Globus pallidus (tissue), 1 donor: ENCODE measurements at places on chromosomes 7 and 10.

DNA sequence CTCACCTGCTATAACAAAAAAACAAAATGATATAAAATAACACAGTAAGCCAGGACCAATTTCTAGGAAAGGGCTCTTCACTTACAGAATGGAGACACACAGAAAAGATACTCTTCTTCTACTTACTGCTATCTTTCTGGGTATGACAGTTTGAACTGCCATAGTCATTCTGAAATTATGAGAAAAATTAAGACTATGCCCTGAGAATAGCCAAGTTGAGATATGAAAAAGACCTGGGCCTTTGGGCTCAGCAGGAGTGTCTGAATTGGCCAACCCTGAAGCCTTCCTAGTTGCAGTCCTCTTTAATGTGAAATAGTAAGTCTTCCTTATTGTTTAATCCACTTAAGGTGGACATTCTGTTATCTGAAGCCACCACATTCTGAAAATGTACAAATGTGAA, 519.5 kb downstream of the GRID1 start:
- DNase-seq, result no peak

- DNase-seq, result peak; percentile 74
Measured at GRCh38 chr10:97713826-97714400, 383 bp downstream of the MARVELD1 start.

- DNase-seq, result no peak
Measured at GRCh38 chr7:15802425-15802824, 115.9 kb upstream of the MEOX2 start.

- DNase-seq, result peak; percentile 41
Measured at GRCh38 chr7:33050535-33051318, 11.8 kb downstream of the NT5C3A start.

DNA sequence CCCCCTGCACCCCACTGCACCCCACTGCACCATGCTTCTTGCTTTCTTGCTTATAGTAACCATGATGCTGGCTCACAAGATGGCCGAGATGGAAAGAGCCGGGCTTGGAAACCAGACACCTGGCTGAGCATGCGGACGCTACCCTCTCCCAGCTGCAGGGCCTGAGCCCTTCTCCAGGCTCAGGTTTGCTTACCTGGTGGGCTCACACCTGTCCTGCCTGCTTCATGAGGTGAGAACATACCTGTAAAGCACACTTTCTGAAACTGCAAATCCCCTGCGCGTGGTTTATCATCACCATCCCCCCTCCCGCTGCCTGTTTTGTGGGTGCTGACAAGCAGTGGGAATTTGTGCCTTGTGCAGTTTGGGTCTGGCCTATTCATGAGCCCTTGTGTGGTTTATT, 302.7 kb downstream of the GLRX3 start:
- DNase-seq, result no peak

GRCh38 chr7:31373337-31374289, 33.1 kb upstream of the NEUROD6 start:
- DNase-seq, result peak; percentile 33

DNA sequence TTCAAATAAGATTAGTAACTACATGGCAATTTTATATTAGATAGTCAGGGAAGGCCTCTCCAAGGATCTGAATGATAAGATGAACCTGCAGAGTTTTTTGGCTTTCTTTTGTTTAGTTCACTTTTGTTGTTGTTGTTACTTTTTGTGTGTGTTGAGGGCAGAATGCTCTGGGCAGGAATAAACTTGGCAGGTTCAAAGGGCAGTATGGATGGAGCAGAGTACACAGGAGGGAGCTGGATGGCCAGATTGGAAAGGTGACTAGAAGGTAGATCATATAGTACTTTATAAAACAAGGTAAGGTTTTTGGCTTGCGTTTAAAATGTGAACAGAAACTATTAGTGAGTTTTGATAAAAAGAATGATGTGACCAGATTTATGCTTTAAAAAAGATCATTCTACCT, 17.9 kb downstream of the CROT start:
- DNase-seq, result no peak

DNA sequence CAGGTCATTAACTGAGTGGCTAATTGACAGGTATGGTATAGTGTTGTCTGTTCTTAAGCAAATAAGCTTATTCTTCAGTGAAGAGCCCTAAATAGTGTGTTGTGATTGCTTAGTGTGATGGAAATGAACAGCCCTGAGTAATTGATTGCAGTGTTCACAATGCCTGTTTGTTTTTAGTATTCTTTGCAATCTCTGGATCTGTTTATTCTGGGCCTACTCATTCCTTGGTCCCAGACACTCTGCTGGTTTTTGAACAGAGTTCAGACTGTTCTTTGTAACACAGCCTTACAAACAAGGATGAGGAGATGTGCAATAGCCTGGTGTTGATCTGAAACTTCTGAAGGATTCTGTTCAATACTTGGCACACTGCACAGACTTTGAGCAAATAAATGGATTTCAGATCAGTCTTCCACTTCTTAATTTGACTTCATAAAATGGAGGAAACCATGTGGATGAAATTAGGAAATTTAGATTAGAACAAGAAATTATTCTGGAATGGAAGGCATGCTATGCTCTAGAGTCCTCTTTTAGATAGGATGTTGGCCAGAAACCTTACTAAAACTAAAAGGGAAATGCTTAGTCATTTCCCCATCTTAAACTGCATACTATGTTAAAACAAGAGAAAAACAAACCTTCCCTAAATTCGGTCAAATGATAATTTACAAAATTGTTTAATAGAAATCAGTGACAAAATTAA, 444.2 kb upstream of the SEMA3D start:
- peak; percentile 34 for DNase-seq

- DNase-seq, result peak; percentile 52
Measured at GRCh38 chr10:110820321-110820814, 51.4 kb upstream of the PDCD4 start.

DNA sequence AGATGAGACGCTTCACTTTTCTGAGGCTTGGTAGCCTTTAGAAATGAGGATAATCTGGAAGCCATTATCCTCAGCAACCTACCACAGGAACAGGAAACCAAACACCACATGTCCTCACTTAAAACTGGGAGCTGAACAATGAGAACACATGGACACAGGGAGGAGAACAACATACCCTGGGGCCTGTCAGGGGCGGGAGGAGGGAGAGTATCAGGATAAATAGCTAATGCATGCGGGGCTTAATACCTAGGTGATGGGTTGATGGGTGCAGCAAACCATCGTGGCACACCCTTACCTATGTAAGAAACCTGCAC, 48.9 kb downstream of the LRGUK start:
- DNase-seq, result no peak

- peak; percentile 55 for DNase-seq
Measured at GRCh38 chr7:85554236-85555178, 367.7 kb upstream of the SEMA3D start.

DNA sequence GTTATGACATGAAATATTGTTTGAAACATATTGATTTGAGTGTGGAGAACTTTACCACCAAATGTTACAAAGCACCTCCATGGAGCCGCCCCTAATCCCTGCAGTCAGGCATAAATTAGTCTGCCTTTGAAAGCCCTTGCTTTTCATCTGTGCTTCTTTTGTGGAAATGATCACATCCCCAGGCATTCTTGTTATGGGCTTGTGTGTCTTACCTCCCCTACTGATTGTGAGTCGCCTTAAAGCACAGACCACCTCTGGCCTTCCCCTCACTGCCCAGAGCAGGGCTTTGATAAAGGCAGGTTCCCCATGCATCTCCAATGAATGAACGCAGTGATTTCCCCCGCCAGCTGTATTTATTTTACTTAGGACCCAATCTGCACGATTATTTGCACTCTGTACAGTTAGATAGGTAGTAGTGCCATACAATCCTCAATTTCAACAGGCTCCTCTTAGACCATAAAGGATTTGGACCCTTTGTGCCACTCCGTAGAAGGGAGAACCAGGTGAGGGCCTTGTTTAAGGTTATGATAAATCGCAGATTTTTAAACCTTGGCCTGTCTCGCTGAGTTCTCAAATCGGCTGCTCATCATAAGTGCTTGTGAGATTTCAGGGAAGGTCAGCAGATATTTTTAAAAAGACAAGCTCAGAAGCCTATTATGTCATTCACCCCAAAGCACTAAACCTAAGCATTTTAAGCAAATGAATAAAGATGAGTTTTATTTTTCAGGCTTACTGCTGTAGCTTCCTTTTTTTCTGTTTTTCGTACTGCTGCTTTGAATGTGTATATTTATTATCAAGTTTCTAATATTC, 107.8 kb downstream of the CUBN start:
- DNase-seq, result no peak

- no peak for DNase-seq
Measured at GRCh38 chr10:51001587-51001986, 72.7 kb upstream of the PRKG1 start.

DNA sequence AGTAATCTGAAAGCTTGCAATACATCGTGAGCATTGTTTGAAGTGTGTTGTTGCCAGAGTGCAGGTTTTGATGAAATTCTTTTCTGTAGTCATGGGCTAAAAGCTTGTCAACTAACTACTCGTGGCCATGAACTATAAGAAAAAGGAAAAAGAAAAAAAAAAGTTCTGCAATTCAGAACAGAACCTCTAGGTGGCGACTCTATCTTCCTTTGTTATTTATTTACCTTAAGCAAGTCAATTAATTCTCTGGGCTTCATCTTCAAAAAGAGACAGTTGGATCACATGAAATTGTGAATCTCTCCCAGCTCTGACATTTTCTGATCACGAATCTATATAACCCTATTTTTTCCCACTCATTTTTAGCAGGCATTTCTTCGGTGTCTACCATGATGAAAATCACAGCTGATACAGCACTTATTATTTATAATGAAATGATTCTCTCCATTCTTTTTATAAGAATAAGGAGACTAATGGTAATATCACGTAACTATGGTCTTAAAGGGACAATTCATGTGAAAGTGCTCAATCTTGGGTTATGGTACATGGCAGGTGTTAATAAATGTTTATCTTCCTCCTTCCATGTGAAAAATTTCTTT, 18.8 kb downstream of the TMEM196 start:
- no peak for DNase-seq

DNA sequence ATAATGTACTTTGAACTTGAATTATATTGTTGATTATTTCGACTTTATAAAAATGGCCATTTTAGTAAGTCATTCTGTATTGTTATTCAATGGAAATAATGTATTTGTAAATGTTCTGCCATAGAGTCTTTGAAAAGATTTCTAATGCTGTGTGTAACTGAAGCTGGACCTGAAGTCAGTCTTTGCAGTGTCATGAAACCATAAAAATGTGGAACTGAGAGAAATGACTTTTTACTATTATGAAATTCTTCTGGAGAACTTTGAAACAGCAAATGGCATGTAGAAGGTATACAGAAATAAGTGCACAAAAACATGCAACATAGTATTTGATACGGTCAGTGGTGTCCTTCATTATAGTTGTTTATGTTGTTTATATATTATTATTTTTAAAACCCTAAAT, 59.7 kb upstream of the ADRA2A start:
- DNase-seq, result no peak

GRCh38 chr7:31690935-31691334, 3.9 kb downstream of the PPP1R17 start:
- DNase-seq, result peak; percentile 27

GRCh38 chr10:103168438-103168837, 24.6 kb downstream of the NT5C2 start:
- DNase-seq, result no peak

GRCh38 chr10:133379152-133379800, at the start of gene PAOX:
TSS of gene PAOX (plus strand) at chr10:133379262. CDS start at chr10:133379317, 55 bp downstream.
- DNase-seq, result peak; percentile 77

- no peak for DNase-seq
Measured at GRCh38 chr10:100749309-100750217, 4.2 kb downstream of the PAX2 start.

- DNase-seq, result no peak
Measured at GRCh38 chr10:69362471-69362954, 54.2 kb downstream of the TACR2 start.

- DNase-seq, result no peak
Measured at GRCh38 chr10:79031723-79032122, 37.0 kb upstream of the ZMIZ1 start.

DNA sequence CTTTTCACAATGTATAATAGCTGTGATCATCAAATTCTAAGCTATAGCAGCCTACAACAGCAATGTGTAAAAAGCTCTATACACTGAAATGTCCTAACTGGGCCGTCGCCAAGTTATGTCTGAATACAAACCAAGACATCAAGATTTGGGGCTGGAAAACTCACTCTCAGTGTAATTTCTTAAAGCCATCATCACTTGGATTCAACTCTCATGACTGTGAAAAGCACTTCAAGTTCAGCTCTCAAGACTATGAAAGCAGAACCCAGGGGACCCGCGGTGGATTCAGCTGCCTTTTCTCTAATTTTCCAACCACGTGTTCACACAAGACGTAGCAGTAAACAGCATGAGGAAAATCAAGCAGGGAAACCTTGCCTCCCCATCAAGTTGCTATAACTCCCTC, 15.8 kb upstream of the ZNRF2 start:
- DNase-seq, result no peak

- no peak for DNase-seq
Measured at GRCh38 chr7:97771576-97771975, 39.7 kb downstream of the TAC1 start.

DNA sequence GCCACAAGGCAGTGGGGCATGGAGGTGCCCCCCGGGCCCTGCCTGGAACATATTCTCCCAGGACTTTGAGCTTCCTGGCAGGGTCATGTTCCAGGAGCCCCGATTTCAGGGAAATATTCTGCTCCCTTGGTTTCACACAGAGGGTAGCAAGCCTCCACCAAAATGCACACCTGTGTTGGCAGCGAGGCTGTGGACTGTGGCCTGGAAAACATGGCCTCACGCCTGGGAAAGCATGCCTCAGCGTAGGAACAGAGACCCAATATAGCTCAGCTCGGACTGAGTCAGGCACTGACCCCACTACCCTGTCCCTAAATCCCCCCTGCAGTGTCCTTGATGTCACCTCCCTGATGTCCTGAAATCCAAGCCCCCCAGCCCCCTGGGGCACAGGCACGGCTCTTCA, 92.0 kb downstream of the KCNMA1 start:
- no peak for DNase-seq

GRCh38 chr10:128950159-128950915, 516.7 kb upstream of the MGMT start:
- DNase-seq, result no peak

- DNase-seq, result peak; percentile 69
Measured at GRCh38 chr10:68156373-68157185, 47.3 kb downstream of the MYPN start.

DNA sequence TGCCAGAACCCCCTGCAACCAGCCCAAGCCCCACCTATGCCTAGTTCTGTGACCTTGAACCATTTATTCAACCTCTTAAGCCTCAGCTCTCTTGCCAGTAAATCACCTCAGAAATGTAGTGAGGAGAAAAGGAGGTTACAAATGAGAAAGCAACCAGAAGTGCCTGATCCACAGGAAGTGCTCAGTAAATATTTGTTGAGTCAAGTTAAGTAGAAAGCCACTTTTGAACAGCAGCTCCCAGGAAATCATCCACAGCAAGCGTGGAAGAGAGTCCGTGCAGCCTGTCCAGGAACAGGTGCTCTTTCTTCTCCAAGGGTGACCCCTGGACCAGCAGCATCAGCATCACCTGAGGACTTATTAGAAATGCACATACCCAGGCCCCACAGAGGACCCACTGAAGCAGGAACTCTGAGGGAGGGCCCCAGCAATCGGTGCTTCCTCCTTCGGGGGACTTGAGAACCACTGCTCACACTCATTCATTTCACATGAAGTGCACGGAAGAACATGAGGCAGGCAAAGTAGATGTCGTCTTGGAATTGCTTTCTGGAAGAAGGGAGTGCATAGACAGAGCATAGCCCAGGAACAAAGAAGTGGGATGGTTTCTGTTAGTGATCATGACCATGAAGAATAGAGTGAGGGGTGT, 6.3 kb upstream of the C10orf71 start:
- no peak for DNase-seq

- DNase-seq, result no peak
Measured at GRCh38 chr7:99643464-99643863, 26.7 kb downstream of the ZSCAN25 start.

GRCh38 chr10:62541811-62542210, 167.6 kb downstream of the ZNF365 start:
- peak; percentile 18 for DNase-seq
